Activated CD8-positive, alpha-beta memory T cell treated with anti-CD3 and anti-CD28 coated beads, Interleukin-2, amount 10 ng/mL, durations not matched to agents 7 days and 5 days (primary cell): ENCODE measurements at places on chromosomes 16 and 17. TPM values are rescaled to one million over a fixed set of nuclear protein-coding genes. Genes with fewer than 3 reads are reported as not detected.

ADCY7 gene
- total RNA-seq, result 131 TPM

PIK3R5 gene
- total RNA-seq, result 48.9 TPM

ETV4 gene
- 0.82 TPM for total RNA-seq

ESRP2 gene
- not detected for total RNA-seq

C16orf46 gene
- not detected for total RNA-seq
